ENCODE measurements at places on chromosomes 11 and 22.

- DNase-seq: no peak
These were observed 1.3 kb upstream of the PHETA2 start for GRCh38 chr22:42072606-42073330.

GRCh38 chr11:106858200-106858599 is 160.1 kb downstream of the GUCY1A2 start:
- no peak for DNase-seq

GRCh38 chr22:33707581-33707980 is 212.7 kb downstream of the LARGE1 start:
- DNase-seq: no peak

DNA sequence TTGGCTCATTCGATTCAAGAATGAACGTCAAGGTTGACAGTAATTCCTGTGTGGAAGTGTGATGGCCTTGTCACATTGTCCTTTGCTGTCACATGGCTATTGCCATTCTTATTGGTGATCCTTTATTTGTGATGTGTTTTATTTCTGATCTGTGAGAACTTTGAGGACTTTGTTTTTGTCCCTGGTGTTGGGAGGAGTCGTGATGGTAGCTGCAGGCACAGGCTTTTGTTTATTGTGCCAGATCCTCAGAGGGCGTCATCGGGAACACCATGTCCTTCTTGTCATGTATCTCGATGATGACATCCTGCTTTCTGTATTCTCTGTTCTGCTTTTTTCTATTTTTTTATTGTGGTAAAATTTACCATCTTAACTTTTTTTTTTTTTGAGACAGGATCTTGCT is 5.6 kb downstream of the PICK1 start:
- DNase-seq: no peak

GRCh38 chr11:128478305-128478704 is 109.1 kb downstream of the ETS1 start:
- DNase-seq: no peak

- no peak for DNase-seq
These were observed 1.9 kb downstream of the HTR3B start for GRCh38 chr11:113906516-113906915.

DNA sequence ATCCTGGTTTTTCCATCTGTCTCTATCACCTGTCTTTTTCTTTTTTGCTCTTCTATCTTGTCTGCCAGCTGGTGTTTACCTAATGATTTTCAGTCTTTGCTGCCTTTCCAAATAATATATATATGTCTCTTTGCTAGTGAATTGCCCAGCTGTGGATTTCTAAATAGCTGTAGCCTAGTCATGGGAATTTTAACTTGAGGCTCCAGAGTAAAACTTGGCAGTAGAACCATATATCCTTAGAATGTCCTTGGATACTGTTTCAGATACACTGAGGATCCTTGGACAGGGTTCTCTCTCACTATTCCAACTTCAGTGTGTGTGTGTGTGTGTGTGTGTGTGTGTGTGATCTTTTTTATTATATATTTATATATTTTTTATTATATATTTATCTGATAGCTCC is 2285.3 kb downstream of the LRRC4C start:
- DNase-seq: no peak
